ENCODE measurements at places on chromosomes 1 and 21. TPM values are rescaled to one million over a fixed set of nuclear protein-coding genes. Genes with fewer than 3 reads are reported as not detected.

The RNU11 gene
- not detected for total RNA-seq

The EXO1 gene
- 0.65 TPM for total RNA-seq

The SERTAD4 gene
- total RNA-seq: 4.5 TPM

The KHDRBS1 gene
- total RNA-seq: 91.2 TPM

The FMO5 gene
- 5.8 TPM for total RNA-seq

The ROR1 gene
- total RNA-seq: 18.7 TPM

The ERVH48-1 gene
- not detected for total RNA-seq

The OR2L13 gene
- not detected for total RNA-seq

The SYTL1 gene
- 3.7 TPM for total RNA-seq

The CACYBP gene
- 69.6 TPM for total RNA-seq

GRCh38 chr1:243745356-243745755 is 104.7 kb downstream of the AKT3 start:
- H3K36me3 ChIP-seq: no peaks in the 10 kb centered on the region
- no peak for DNase-seq
- H3K4me3 ChIP-seq: no peak overlapping the region
- H3K4me1 ChIP-seq: no peaks in the 10 kb centered on the region
- H3K27me3 ChIP-seq: no peaks in the 10 kb centered on the region

GRCh38 chr1:185895208-185895900 is 161.2 kb downstream of the HMCN1 start:
- H3K27ac ChIP-seq: no peak overlapping the region
- H3K27me3 ChIP-seq: no peaks in the 10 kb centered on the region
- no peak for DNase-seq
- H3K36me3 ChIP-seq: no peaks in the 10 kb centered on the region

DNA sequence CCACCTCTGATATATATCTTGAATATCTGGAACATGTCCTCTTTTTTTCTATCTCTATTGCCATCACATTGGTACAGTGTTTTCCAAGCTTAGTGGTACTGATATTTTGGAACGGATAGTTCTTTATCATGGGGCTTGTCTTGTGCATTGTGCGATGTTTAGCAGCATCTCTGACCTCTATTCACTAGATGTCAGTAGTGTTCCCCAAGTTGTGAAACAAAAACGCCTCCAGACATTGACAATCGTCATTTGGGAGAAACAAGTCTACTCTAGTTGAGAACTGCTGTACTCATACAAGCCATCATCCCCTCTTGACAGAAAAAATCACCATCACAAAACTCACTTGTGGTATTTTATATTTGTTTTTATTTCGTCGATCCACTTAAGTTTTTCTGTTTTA is 79.7 kb upstream of the CHODL start:
- no peak overlapping the region for H3K27ac ChIP-seq
- H3K4me1 ChIP-seq: no peaks in the 10 kb centered on the region
- DNase-seq: no peak
- no peaks in the 10 kb centered on the region for H3K27me3 ChIP-seq
- H3K4me3 ChIP-seq: no peak overlapping the region

- DNase-seq: no peak
- H3K27ac ChIP-seq: peak overlapping the region; percentile 49
- H3K4me3 ChIP-seq: no peak overlapping the region
- no peaks in the 10 kb centered on the region for H3K27me3 ChIP-seq
These were observed 26.2 kb upstream of the ADARB1 start for GRCh38 chr21:45048026-45048698.

DNA sequence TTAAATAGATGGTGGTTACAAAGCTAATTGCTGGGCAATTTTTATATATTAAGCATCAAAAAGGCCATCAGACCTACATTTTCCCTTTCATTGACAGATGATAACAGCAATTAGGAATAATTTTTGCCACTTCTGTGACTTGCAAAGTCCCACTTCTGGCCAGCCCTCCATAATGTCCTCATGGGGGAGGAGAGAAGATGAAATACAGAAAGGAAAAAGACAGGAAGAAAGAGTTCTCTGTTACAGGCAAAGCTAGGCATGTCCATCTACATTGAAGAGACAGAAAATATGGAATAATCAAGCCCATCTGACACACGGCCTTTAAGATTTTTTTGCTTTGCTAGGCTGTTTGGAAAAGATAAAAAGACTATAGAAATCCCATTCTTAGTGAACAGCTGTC is 108.0 kb downstream of the ENAH start:
- no peaks in the 10 kb centered on the region for H3K36me3 ChIP-seq
- no peak overlapping the region for H3K4me3 ChIP-seq
- no peak for DNase-seq
- H3K27ac ChIP-seq: no peak overlapping the region
- no peaks in the 10 kb centered on the region for H3K27me3 ChIP-seq

GRCh38 chr1:1899266-1899966 is 8.5 kb upstream of the GNB1 start:
- no peaks in the 10 kb centered on the region for H3K27me3 ChIP-seq
- DNase-seq: peak; percentile 66
- H3K36me3 ChIP-seq: no peaks in the 10 kb centered on the region
- no peak overlapping the region for H3K27ac ChIP-seq

- no peak overlapping the region for H3K4me3 ChIP-seq
- DNase-seq: no peak
- H3K27ac ChIP-seq: no peak overlapping the region
- H3K36me3 ChIP-seq: peaks cover 2% of the 10 kb centered on the region
These were observed 14.0 kb downstream of the F3 start for GRCh38 chr1:94527447-94528031.

- no peaks in the 10 kb centered on the region for H3K4me1 ChIP-seq
- H3K27me3 ChIP-seq: no peaks in the 10 kb centered on the region
- no peak for DNase-seq
- no peaks in the 10 kb centered on the region for H3K36me3 ChIP-seq
- H3K27ac ChIP-seq: no peak overlapping the region
These were observed 498.1 kb downstream of the LMO4 start for GRCh38 chr1:87826681-87827251.

DNA sequence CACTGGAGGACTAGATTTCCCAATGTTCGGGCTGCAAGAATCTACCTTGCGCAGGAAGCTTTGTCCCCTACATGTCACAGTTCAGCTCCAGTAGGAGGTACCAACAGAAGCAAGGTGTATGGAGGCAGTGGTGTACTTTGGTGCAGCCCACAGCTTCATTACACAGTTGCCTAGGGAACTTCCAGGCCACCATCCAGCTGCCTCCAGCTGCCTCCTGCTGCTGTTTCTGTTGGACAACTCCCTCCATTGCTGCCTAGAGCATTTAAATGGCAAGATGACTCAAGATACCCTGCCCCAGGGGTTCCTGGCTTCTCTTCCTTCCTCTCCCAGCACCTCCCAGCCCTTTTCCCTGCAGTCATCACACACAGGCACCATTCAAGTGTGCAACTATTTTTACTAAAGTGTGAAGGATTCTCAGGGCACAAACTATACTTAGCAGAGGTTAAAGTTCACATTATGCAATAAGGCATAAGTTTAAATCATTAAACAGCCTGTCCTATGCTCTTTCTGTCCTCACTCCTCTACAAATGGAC is 39.0 kb upstream of the ATP1A1 start:
- no peaks in the 10 kb centered on the region for H3K36me3 ChIP-seq
- H3K27ac ChIP-seq: no peak overlapping the region
- H3K27me3 ChIP-seq: no peaks in the 10 kb centered on the region
- H3K4me1 ChIP-seq: no peaks in the 10 kb centered on the region
- H3K4me3 ChIP-seq: no peak overlapping the region

GRCh38 chr1:239636347-239636746 is 250.0 kb downstream of the CHRM3 start:
- no peak overlapping the region for H3K27ac ChIP-seq
- H3K4me3 ChIP-seq: no peak overlapping the region
- H3K36me3 ChIP-seq: no peaks in the 10 kb centered on the region

- no peak overlapping the region for H3K27ac ChIP-seq
- DNase-seq: peak; percentile 61
- H3K4me3 ChIP-seq: no peak overlapping the region
These were observed 95.0 kb upstream of the COL6A1 start for GRCh38 chr21:45886610-45887026.

Data from aorta (tissue), 5 donors.